ENCODE measurements at places on chromosomes 3 and 15.

- DNase-seq, result peak; percentile 56
Measured at GRCh38 chr3:161274691-161275298, 53.7 kb downstream of the NMD3 start.

GRCh38 chr15:31523027-31523654 is 196.5 kb downstream of the KLF13 start:
- no peak for DNase-seq

GRCh38 chr3:40196966-40197365 is 112.5 kb upstream of the EIF1B start:
- DNase-seq, result no peak

DNA sequence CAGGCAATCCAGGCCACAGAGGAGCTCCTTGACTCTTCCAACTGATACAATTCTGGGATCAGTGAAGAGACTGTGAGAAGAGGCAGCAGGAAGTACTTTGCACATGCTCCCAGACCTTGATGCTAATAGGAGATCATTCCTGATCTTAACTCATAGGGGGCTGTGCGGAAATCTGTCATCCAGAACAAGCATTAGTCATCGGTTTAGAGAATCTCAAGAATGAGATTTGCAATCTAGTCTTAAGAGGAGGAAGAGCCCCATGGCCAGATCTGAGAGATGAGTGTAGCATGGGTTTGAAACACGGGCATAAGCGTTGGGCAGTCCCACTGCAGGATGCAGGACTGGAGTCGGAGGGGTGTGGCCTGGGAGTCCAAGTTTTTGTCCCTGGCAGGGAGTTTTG is 1081.1 kb downstream of the NAALADL2 start:
- DNase-seq, result no peak

DNA sequence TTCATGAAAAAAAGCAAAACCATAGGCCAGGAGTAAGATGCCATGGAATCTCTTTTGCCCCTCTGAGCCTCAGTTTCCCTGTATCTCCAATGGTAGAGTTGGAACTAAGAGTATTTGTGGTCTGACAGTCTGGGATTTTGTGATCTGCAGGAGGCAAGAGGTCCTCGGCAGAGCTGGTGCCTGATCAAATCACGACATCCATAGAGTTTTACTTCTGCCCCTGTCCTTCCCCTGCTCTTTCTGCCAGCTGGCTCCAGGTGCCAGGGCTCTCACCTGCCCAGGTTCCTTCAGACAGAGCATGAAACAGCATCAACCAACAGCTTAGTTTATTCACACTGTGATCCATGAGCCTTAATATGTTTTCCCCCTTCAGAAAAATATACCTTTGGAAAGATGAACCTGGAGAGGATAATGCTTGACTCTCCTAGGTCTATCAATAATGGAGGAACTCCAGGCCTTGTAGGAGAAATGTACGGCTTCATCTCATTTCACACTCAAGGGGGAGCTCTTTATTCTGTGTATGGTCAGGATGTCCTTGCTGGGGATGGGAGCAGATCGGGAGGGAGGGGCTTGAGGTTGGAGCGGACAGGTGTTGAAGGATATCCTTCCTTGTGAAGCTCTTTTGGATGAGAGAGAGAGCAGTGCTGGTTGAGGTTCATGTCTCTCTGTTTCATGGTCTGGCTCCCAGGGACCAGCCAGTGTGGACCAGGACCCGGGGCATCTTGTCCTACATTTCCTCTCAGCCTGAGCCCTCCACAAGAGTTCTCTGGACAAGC is 309.9 kb downstream of the RPLP1 start:
- no peak for DNase-seq

DNA sequence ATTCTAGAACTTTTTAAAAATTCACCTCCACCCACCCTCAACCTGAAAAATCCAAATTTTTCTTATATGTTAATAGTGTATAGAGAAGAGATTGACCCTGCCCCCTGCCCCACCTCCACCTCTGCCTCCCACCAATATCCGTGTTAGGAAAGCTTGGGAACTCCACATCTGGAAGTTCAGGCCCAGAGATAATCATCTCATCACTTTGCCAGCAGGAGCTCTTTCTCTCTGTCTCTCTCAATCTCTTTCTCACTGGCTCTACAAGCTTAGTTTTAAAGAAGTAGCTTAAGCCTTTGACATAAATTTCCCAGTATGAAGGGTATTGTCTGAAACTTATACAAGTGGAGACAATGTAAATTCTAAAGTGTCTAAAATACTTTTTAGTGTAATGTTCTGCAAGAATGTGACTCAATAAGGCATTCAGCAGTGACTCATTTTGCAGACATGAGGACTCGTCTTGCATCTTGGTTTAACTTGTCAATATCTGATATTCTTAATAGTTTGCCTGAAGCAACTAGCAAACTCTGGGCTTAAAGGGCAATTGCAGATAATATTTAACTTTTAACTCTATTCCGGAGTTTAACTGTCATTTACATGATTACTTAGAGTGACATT is 299.8 kb upstream of the EPHA3 start:
- no peak for DNase-seq

GRCh38 chr15:36438499-36438898 is 140.9 kb upstream of the CDIN1 start:
- DNase-seq, result no peak

DNA sequence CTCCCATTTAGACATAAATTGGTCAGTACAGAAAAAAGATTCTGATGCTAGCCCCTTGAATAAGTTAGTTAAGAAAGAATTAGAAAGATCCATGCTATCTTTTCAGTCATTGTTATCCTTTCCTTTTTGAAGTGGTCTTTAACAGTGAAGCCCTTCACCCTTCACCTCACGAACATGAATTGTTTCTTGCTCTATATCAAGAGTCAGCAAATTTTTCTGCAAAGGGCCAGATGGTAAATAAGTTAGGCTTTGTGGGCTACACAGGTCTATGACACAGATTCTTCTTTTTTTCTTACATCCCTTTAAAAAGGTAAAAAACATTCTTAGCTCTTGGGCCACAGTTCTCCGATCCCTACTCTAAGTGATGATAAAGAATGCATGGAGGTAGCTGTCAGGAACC is 74.9 kb downstream of the DMXL2 start:
- no peak for DNase-seq

GRCh38 chr3:132119531-132119930 is 84.7 kb upstream of the CPNE4 start:
- DNase-seq, result no peak

DNA sequence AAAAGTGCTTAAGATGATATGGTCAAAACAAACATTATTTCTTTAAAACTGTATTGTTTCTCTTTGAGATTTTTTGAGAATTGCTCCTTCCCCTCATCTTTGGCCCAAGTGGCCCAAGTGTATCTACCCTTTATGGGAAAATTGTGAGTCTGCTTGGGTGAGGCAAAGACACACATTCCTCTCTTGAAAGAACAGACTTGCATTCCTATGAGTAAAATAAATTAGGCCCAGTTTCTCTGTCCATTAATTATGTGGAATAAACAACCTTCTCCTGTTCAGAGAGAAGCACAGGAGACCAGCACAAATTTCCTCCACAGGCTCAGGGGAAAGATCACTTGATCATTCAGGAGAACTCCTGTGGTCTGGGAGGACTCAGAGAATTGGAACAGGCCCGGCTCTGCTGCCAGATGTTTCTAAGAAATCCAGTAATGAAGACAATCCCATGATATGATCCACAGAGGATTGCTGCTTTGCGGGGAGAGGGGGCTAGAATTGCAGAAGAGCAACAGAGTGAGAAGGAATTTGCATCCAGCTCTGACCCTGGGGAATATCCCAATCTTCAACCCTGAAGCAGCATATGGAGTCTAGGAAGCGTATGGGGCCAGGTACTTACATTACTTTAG is 53.8 kb upstream of the BOC start:
- DNase-seq, result no peak
